ENCODE measurements at places on chromosomes 6 and 20.

DNA sequence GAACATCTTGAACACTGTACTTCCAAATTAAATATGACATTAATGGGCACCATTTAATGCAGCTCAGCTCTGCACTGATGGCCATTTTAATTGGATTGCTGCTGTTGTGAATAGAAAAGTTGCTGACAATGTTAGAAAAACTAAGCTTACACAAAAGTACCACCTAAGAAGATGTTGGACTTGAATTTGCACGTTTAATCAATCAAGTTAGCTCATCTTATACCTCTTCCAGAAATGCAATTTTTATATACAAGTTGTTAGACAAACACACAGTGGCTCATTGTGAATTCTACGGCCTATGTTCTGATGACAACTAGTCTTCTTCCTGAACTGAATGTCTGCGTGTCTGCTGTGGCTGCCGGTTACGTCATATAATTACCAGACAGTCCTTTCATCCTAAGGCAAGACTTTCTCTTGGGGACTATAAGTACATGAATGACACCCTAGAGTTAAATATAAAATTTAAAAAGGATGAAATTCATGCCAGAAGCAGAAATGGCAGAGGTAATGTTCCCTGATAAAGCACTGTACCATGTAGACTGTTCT, 330.2 kb downstream of the EPM2A start:
- no peak for DNase-seq

DNA sequence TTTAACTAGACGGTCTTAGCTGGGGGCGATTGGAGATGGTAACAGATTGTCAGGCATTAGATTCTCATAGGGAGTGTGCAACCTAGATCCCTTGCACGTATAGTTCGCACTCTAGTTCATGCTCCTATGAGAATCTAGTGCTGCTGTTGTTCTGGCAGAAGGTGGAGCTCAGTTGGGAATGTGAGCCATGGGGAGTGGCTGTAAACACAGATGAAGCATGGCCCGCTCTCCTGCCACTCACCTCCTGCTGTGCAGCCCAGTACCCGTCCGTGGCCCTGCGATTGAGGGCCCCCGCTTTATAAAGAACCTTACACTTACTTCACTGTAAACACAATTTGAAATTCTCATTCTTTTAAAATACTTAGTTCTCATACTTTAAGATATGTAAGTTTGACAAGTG, 339.4 kb downstream of the CDH26 start:
- DNase-seq: no peak

GRCh38 chr20:37615340-37616109, 78.3 kb upstream of the CTNNBL1 start:
- peak; percentile 38 for DNase-seq

- DNase-seq: no peak
Measured at GRCh38 chr6:15242937-15243614, 2.8 kb upstream of the JARID2 start.

DNA sequence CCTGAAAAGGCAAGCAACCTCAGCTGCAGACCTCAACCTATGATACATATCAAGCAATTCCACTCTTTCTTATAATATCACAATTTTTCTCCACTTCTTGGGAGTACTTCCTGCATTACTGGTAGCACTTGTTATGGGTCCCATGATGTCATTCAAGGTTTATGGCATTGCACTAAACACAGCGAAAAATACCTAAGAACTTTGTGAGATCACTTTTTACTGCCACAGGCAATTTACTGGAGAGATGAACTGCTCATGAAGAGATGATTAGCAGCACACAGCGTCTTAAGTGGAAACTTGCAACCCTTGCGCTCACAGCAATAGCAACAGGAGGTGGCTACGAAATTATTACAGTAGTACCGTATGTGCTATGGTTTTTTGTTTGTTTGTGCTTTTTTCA, 19.3 kb upstream of the RIMS4 start:
- DNase-seq: no peak

DNA sequence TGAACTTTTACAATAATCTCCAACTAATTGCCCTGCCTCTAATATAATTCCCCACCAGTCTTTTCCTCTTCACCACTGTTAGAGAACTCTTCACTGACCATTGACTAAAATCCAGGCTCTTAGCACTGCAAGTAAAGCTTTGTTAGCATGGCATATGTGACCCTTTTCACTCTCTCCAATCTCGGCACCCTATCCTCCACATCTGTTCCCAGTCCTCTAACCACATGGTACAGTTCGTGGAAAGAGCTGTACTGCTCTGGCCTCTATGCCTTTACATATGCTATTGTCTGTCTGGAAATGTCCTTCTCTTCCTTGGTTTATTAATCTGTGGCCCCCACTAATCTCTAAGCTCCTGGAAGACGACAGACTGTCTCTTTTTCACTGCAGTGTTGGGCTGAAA, 63.0 kb upstream of the EIF2S2 start:
- DNase-seq: no peak

- DNase-seq: no peak
Measured at GRCh38 chr6:96645106-96645505, 82.2 kb downstream of the FHL5 start.

- DNase-seq: no peak
Measured at GRCh38 chr6:115415378-115415777, 645.3 kb downstream of the FRK start.

- DNase-seq: no peak
Measured at GRCh38 chr6:149247385-149247763, 70.1 kb upstream of the TAB2 start.

Data from CD4-positive, alpha-beta T cell treated with Interleukin-4 for 4 hours (primary cell).